Body of pancreas (tissue), 4 donors: ENCODE measurements at places on chromosomes 2 and 18. TPM values are rescaled to one million over a fixed set of nuclear protein-coding genes. Genes with fewer than 3 reads are reported as not detected.

GRCh38 chr18:78873926-78874500 lies 105.6 kb upstream of the SALL3 start:
- no peak overlapping the region for H3K27ac ChIP-seq
- H3K4me3 ChIP-seq = no peak overlapping the region
- no peaks in the 10 kb centered on the region for H3K36me3 ChIP-seq
- no peaks in the 10 kb centered on the region for H3K4me1 ChIP-seq
- H3K27me3 ChIP-seq = no peaks in the 10 kb centered on the region
- DNase-seq = no peak

GRCh38 chr18:75977081-75977480 lies 518.0 kb downstream of the ZNF516 start:
- no peaks in the 10 kb centered on the region for H3K36me3 ChIP-seq
- H3K27me3 ChIP-seq = no peaks in the 10 kb centered on the region
- H3K27ac ChIP-seq = no peak overlapping the region

- H3K27me3 ChIP-seq = no peaks in the 10 kb centered on the region
- H3K4me3 ChIP-seq = no peak overlapping the region
- H3K27ac ChIP-seq = no peak overlapping the region
- H3K36me3 ChIP-seq = no peaks in the 10 kb centered on the region
Observed at GRCh38 chr18:13461936-13462335, 243.4 kb downstream of the LDLRAD4 start.

DNA sequence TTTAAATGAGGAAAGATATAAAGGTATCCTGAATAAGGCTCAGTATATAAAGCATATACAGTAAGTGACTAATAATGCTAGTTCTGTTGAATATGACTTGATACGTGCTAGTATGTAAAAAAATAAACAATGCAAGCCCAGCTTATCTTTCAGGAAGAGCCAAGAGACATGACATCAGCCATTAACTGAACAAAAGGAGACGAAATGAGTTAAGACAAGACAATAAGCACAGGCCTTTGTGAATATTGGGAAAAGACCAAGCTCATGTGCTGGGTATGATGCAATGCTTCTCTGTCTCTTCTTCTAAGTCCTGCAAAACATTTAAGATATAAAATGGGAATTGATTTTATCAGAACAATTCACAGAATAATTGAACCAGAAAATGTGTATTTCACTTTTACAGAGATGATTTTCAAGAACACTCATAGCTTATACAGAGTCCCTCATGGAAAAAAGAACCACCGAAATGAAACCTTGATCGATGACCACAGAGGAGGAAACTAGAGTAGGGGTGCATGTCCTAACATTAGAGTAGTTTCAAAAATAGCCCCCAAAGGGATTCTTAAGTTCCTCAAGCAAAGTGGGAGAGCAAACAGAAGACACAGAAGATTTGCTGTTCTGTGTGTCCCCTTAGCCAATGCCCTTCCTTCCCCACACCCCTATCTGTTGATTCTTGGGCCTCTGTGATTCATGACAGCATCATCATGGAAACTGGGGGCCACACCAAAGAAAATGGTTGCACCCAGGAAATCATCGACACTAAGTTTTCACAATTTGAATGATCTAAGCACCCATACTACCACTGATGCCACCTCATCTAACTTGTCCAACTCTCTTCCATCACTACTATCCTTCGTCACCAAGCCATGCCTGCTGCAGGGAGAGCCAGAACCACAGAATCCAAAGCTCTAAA lies 68.0 kb upstream of the CRIM1 start:
- H3K27ac ChIP-seq = no peak overlapping the region
- DNase-seq = no peak

DNA sequence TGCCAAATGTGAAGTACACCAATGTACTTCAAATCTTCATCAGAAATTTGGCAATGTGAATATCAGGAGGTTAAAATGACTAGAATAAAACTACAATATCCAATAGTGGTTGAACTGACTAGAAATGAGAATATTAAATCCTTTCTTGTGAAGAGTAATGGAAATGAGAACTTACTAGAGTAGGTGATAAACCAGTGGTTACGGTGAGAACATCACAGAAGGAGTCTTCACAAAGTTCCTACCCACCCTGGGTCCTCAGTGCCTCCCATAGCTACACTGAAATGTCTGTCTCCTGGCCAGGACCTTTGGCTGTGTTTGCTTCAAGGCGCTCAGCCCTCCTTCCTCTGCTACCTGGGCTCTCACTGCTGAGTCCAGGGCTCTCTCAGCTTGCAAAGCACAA lies 289.7 kb downstream of the STK39 start:
- no peaks in the 10 kb centered on the region for H3K27me3 ChIP-seq
- no peaks in the 10 kb centered on the region for H3K36me3 ChIP-seq
- H3K4me1 ChIP-seq = no peaks in the 10 kb centered on the region
- no peak overlapping the region for H3K27ac ChIP-seq
- no peak overlapping the region for H3K4me3 ChIP-seq

DNA sequence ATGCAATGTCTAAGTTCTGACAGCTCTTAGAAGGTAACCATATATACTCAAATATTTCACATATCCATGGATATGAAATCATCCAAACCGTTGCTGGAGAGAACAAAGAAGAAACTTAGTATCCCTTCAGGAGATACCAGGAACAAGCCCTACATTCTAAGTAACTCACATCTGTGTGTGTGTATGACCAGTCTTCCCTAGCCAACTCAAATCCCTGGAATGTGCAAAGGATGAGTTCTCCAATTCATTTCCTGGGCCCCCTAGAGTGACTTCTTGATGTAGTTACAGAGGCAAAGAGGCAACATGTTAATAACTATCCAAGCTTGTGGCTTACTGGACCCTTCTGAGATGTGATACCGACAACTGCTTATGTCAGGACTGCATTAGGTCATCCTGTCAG lies 20.1 kb downstream of the TPGS2 start:
- peaks cover 4% of the 10 kb centered on the region for H3K4me1 ChIP-seq
- peaks cover 10% of the 10 kb centered on the region for H3K36me3 ChIP-seq
- DNase-seq = no peak
- H3K27ac ChIP-seq = no peak overlapping the region
- H3K4me3 ChIP-seq = no peak overlapping the region

DNA sequence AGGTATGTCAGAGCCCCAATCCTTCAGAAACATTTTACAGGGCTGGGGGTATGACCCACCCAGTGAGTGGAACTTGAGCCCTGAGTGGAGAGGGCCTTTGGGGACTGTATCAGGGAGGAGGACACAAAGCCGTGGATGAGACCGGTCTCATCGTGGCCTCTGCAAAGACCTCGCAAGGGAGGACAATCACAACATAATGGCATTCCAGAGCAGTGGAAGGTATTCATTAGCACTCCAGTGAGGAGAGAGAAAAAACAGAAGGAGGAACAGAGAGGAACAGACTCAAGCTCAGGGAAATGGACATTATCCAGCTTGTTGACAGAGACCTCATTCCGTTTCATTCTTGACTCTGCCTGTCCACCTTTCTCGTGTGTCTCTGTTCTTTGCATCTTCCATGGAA lies 38.8 kb upstream of the CTAGE1 start:
- H3K36me3 ChIP-seq = no peaks in the 10 kb centered on the region
- no peak for DNase-seq
- H3K4me3 ChIP-seq = no peak overlapping the region
- H3K27me3 ChIP-seq = no peaks in the 10 kb centered on the region
- H3K4me1 ChIP-seq = peaks cover 4% of the 10 kb centered on the region

DNA sequence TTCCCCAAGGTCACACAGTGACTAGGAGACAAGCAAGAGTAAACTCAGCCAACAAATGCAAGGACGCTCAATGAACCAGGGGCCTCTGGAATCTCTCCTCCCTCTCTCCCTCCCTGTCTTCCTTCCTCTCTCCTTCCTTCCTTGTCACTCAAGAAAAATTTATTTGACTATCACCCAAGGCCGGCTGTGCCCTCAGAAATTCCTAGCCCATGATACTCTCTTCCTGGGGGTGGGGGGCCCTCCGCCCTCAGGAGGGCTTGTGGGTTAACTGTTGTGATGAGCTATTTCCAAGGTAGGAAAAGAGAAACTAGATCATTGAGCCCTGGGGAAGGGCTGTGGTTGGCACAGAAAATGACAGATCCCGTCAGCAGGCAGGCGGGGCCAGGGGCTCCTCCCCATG lies 21.7 kb downstream of the INHBB start:
- H3K4me3 ChIP-seq = no peak overlapping the region
- no peaks in the 10 kb centered on the region for H3K27me3 ChIP-seq
- H3K4me1 ChIP-seq = no peaks in the 10 kb centered on the region
- H3K36me3 ChIP-seq = no peaks in the 10 kb centered on the region

- H3K4me1 ChIP-seq = no peaks in the 10 kb centered on the region
- H3K4me3 ChIP-seq = no peak overlapping the region
- H3K27ac ChIP-seq = no peak overlapping the region
- DNase-seq = no peak
- no peaks in the 10 kb centered on the region for H3K27me3 ChIP-seq
Observed at GRCh38 chr2:215119847-215120246, 18.6 kb downstream of the ABCA12 start.

GRCh38 chr2:30204281-30204680 lies 27.1 kb upstream of the LBH start:
- H3K4me3 ChIP-seq = no peak overlapping the region
- H3K27me3 ChIP-seq = no peaks in the 10 kb centered on the region
- no peaks in the 10 kb centered on the region for H3K36me3 ChIP-seq
- no peak for DNase-seq

- H3K27ac ChIP-seq = no peak overlapping the region
- H3K4me1 ChIP-seq = no peaks in the 10 kb centered on the region
Observed at GRCh38 chr18:21714474-21714873, 9.9 kb upstream of the ABHD3 start.

DNA sequence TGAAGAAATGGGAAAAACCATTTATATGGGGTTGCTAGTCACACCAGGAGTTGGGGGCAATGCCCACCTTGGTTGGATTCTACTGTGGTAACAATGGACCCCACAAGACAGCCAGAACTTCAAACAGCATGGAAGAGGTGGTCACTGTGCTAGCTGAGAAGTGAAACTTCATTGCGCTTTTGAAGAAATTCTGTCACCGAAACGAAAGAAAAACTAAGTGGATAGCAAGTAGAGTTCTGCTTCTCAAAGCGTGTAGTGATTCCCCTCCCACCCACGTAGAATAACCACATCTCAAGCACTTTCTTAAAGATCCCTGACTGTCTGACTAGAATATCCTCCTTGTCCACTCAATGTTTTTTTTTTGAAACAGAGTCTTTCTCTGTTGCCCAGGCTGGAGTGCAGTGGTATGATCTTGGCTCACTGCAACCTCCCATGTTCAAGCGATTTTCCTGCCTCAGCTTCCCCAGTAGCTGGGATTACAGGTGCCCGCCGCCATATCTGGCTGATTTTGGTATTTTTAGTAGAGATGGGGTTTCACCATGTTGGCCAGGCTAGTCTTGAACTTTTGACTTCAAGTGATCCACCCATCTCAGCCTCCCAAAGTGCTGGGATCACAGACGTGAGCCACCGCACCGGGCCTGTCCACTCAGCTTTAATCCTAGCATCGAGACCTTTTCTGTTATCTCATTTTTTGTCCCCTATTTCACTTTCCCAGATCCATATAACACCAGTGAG lies 30.1 kb upstream of the CCL20 start:
- H3K36me3 ChIP-seq = no peaks in the 10 kb centered on the region
- DNase-seq = no peak

- no peaks in the 10 kb centered on the region for H3K27me3 ChIP-seq
- H3K4me3 ChIP-seq = no peak overlapping the region
- peaks cover 20% of the 10 kb centered on the region for H3K4me1 ChIP-seq
- H3K36me3 ChIP-seq = no peaks in the 10 kb centered on the region
- H3K27ac ChIP-seq = no peak overlapping the region
- DNase-seq = no peak
Observed at GRCh38 chr2:118048401-118048800, 34.5 kb upstream of the CCDC93 start.

DNA sequence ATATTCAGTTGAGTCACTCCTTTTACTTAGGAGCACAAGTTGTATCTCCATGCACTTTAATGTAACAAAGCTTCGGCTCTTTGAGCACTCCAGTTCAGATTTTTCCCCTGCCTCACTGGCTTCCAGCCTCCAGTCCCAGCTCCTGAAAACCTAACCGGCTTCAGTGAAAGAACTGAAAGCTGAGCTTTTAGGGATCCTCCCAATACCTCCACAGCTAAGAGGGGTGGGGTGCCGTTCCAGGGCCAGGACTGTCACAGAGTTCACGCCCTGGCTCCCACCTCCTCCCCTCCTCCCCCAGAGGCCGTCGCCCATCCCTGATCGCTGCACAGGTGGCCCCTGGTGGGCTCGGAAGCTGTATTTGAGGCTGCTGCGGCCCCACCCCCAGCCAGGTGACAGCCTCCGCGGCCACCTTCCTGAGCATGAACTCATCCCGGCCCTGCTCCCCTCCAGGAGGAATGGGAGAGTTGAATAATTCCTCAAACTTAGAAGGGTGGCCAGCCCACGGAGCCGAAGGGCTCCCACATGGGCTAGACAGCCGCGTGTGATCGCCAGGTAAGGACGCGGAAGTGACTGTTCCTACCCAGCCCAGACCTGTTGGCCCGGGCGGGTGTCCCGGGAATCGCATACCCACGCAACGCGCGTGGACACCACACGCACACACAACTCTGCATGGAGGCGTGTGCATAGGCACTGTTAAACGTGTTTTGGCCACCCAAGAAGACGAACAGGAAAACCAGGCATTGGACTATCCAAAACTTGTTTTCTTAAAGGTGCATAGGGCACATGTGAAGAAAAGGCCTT lies 1.8 kb downstream of the MYO5B start:
- H3K27ac ChIP-seq = no peak overlapping the region
- H3K36me3 ChIP-seq = no peaks in the 10 kb centered on the region

DNA sequence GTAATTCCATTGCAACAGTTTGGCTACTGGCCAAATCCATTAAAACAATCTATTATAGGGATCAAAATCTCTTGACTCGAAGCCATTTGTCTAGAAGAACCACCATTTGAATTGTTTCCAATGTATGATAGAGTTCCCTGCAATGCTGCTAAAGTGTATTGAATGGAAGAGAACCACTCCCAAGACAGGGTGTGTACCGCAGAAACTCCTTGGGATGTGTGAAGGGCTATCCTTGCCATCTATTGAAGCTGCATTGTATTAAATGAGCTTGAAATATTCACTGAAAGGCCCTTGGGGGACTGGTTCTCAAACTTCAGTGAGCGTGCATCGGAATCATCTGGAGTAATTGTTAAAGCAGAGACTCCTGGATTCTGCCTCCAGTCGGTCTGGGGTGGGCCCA lies 260.4 kb upstream of the MEIS1 start:
- no peak overlapping the region for H3K4me3 ChIP-seq
- peaks cover 11% of the 10 kb centered on the region for H3K4me1 ChIP-seq
- no peaks in the 10 kb centered on the region for H3K27me3 ChIP-seq
- no peak overlapping the region for H3K27ac ChIP-seq

DNA sequence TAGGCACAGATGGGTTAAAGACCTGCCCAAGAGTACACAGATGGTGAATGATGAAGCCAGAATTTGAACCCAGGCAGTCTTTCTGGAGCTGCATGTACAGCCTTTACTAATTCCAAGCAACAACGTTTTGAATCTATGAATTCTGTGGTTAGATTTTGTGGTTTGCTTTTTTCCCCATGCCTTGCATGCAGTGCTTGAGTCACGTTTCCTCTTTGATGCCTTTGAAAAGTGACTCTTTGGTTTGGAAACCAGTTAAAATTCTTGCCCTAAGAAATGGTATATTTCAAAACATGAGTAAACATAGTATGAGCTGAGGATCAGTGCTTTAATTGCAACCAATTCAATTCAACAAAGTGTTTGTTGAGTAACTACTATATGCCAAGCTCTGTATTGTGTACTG lies 48.2 kb upstream of the PPM1B start:
- no peaks in the 10 kb centered on the region for H3K27me3 ChIP-seq
- H3K36me3 ChIP-seq = no peaks in the 10 kb centered on the region
- H3K4me1 ChIP-seq = no peaks in the 10 kb centered on the region
- H3K27ac ChIP-seq = no peak overlapping the region

Gene INHA
- 1.6 TPM for total RNA-seq

Gene MPHOSPH10
- total RNA-seq = 19.1 TPM

Gene CHRND
- total RNA-seq = not detected

Gene KCNG2
- not detected for total RNA-seq

Gene CAPN14
- total RNA-seq = not detected

Gene GKN2
- total RNA-seq = not detected

Gene MROH2A
- total RNA-seq = not detected

Gene TIA1
- 96.6 TPM for total RNA-seq

Gene DNAJC27
- total RNA-seq = 58.7 TPM

Gene SIX2
- total RNA-seq = 5.2 TPM
